ENCODE measurements at places on chromosomes 11 and 22.

- no peak for DNase-seq
These were observed 72.0 kb downstream of the RPUSD4 start for GRCh38 chr11:126139111-126140091.

- DNase-seq: no peak
These were observed 2.6 kb upstream of the MMP10 start for GRCh38 chr11:102783016-102783415.

DNA sequence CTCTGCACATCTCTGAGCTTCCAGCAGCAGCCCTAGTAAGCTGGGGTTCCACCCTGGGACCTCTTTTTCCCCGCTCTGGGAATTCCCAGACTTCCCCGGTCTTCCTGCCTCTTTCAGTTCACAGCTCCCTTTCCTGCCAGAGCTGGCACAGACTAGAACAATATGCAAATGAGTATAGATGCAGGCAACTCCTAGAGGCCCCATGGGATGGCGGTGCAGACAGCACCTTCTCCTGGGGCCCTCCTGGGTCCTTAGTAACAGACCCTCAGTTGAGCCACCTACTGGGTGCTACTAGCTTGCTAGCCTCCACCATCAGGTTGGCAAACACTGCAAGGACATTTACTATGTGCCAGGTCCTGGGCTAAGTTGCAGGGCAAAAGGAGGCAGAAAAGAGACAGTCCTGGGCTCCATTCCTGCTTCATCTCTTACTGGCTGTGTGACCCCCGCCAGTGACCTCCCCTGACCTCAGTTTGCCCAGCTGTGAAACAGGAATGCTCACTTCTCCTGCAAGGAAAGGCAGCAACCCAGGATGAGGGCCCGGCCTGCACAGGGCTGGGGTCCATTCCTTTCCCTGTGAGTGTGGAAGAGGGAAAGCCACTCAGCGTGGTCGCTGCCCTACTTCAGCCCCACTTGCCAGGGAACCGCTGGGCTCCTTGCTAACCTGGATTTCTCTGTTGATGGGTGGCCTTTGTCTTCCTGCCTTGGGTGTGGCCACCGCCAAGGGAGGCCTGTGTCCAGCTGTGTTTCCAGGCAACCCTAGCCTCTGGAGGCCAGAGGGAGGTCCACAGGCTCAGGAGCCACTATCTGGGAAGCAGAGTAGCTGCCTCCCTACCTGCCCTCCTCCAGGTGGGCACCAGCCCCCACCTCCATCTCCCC lies 7.3 kb downstream of the RELT start:
- no peak for DNase-seq

DNA sequence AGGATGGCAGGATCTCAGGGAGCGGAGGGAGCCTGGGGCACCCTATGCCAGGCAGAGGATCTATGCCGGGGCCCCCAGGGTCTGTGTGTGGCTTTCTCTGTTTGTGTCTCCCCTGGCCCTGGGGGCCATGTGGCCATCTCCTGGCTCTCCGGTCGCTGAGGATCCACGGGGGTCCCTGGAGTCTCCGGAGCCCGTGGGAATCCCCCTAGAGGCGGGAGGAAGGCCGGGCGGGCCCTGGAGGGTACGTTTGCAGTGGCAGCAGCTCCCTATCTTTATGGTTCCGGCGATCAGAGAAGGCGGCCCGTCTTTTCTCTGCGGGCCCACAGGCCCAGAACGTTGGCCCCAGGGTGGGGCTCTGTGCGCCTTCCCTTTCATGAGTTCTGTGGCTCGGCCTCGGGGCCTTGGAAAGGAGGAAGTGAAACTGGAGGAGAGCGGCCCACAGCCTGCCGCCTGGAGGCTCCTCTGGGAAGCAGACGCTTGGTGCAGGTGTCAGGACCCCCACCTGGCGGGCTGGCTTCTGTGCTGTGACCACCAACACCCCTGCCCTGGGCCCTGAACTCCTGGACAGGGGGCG lies 82.1 kb downstream of the KCNQ1 start:
- no peak for DNase-seq

GRCh38 chr22:46449974-46450745 lies 87.3 kb downstream of the CELSR1 start:
- no peak for DNase-seq

GRCh38 chr11:134438542-134439537 lies 26.8 kb upstream of the B3GAT1 start:
- no peak for DNase-seq

- no peak for DNase-seq
These were observed 73.0 kb downstream of the ZBTB44 start for GRCh38 chr11:130241713-130242112.

- DNase-seq: no peak
These were observed 14.8 kb downstream of the CDC42BPG start for GRCh38 chr11:64829536-64830251.

DNA sequence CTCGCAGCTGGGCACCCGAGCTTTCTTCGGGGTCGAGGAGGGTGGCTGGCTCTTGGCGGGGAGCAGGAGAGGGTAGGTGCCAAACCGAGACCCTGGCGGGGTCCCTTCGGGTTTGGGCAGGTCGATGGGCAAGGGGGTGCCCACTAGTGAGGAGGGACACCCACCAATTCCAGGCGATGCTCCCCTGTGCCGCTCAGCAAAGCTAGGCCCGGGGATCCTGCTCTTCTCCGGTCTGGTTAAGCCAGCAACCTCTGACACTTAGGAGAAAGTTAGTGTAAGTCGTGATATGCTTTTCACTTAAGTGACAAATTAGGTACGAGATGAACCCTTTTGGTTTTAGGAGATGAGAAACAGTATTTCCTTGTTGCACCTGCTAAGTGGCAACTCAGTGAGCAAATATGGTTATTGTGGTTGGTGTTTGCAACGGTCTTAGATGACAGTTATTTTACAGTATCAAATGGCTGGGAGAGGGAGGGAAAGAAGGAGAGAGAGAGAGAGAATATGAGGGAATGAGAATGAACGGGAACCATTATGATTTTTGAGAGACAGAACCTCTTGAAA lies 565 bp downstream of the NUCB2 start:
- no peak for DNase-seq

Data from activated T-helper 1 cell treated with Interleukin-2 at 50 U/mL for 16 hours (primary cell).